ENCODE measurements at places on chromosomes 5 and 9.

GRCh38 chr5:63032343-63032742 is 453.7 kb downstream of the LRRC70 start:
- DNase-seq, result no peak

DNA sequence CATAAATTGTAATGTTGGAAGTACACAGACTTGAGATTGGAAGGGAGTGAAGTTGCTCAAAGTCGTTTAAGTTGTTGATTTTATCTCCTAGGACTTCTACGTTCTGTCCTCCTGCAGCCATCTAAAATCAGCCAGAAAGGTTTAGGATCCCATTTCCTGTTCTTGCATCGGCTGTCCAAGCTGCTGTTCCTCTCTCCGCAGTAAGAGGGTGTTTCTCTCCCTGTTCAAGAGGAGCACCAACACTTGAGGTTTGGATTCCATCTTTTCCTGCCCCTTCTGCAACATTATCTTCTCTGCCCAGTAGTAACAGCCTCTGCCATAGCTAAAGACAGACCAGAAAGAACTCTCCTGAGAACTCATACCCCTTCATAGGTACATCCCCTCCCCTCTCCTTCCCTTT is 373.4 kb downstream of the GADD45G start:
- no peak for DNase-seq

DNA sequence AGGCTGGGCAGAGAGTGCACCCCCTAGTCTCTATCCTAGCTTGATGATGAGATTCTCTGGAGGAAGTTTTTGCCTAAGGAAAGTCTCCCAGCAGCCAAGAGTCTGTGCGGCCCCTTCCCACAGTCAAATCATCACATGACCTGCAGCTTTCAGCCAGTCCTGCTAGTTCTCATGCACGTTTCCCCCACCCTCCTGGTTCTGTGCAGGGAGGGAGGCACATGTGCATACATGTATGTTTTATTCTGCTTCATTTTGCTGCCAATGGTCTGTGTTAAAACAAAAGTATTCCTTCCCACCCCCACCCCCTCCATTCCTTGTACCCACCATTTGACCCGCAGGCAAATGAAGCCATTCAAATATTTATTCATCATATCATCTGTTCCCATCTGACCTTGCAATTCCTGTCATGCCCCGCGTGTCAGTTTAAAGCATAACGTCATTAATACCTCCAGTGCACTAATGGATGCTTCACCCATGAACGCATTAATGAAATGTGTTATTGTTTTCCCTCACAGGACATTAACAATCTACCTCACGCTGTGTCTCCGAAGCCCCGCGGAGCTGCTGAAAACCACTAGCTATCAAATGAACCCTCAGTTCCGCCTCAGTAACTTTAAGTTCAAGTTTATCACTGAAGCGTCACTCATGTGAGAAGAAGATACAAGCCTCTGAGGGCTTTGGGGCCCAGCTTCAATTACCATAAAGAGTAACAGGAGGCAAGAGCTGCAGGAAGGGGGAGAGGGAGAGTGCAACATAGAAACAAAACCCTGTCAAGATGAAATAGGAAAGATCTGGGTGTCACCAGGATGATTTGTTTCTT is 139.6 kb downstream of the RASEF start:
- DNase-seq, result no peak

- no peak for DNase-seq
Measured at GRCh38 chr5:157890836-157891597, 32.1 kb upstream of the CLINT1 start.

GRCh38 chr5:127418974-127419682 is 98.3 kb upstream of the PRRC1 start:
- DNase-seq, result no peak

GRCh38 chr5:101846496-101846895 is 449.6 kb downstream of the SLCO4C1 start:
- no peak for DNase-seq

DNA sequence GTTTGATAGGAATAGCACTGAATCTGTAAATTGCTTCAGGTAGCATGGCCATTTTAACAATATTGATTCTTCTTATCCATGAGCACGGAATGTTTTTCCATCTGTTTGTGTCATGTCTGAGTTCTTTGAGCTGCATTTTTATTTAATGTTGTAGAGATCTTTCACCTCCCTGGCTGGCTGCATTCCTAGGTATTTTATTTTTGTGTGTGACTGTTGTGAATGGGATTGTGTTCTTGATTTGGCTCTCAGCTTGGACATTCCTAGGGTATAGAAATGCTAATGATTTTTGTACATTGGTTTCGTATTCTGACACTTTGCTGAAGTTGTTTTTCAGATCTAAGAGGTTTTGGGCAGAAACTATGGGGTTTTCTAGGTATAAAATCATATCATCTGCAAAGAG is 152.9 kb upstream of the CHD1 start:
- DNase-seq, result no peak

- no peak for DNase-seq
Measured at GRCh38 chr9:138073808-138074207, 196.2 kb downstream of the CACNA1B start.

- DNase-seq, result no peak
Measured at GRCh38 chr5:124980163-124980941, 233.9 kb upstream of the ZNF608 start.

DNA sequence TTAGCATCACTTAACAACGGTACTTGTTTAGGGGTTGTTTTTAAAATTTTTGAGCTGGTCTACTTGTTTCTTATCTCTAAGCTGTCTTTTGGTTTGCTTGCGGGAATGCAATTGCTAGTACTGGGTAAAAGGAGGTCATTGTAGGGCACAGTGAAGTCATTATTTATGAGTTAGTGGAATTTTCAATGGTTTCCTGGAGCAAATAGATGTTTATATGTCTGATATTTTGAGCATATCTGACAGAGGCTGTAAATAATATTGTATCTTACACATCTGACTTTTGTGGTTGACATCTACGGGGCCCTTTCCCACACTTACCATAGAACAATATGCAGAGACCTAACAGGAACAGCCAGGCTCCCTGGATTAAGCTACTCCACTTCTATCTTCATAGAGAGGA is 90.4 kb upstream of the IL6ST start:
- no peak for DNase-seq

GRCh38 chr9:38422555-38423260 is 1.5 kb downstream of the IGFBPL1 start:
- DNase-seq, result no peak

DNA sequence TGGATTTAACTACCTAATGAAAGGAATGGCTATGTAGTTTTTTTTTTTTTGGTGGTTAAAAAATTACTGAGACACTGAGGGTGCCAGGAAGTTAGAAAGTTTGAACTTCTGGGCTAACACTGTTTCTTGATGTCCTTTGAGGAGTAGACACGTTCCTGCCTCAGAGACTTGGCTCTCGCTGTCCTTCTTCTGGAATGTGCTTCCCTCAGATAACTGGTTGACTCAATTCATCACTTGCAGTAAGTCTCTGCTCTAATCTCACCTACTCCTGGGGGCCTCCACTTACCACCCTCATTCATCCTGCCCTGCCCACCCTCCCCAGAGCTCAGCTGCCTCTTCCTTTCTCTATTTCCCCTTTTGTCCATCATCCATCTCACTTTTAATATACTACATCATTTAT is 167.0 kb downstream of the YTHDC2 start:
- no peak for DNase-seq

DNA sequence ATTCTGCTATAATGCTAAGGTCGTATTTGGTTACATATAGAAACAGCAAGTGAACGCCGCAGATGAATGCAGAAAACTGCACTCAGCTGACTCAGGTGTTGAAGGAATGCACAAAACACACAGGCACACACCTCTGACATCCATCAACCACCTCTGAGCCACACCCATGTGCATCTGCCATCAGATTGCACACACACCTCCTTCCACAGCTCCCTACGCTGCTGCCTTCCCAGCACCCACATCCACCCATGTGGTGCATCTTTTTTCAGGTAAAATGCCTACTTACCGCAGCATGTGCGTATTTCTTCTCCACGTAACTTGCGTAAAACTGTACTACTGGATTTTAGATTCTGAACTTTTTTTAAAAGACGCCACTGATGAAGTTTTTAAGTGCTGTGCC is 7.1 kb downstream of the STK10 start:
- peak; percentile 58 for DNase-seq

DNA sequence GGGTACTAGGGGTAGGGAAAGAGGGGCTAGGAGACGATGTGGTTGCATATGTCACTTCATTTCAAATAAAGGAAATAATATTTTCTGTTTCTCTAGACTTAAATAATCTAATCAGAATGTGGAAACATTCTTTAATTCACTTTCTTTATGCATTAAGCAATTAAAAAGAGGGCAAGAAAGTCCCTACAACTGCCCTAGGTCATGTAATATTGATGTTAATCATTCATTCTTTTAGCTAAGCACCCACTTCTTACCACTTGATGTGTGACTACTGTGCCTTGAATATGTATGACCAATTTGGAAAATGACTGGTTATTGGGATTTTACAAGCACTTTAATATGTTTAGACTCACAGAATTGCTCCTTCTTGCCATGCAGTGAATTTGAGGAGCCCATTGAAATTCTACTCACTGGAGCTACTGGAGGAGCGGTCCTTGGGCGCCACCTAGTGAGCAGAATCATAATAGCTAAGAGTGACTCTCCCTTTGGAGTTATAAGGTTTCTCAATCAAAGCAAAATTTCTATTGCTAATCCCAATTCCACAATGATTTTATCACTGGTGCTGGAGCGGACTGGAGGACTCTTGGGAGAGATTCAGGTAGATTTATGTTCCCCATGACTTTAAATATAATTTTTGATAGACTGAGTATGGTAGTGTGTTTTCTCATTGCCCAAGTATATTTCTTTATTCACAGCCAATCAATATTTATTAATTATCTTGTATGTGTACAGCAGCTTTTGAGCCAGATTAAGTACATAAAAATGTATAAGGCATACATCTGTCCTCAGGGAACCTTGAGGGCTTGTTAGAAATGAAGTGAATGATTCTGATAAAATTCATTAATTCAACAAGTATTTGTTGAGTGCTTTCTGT is 225.1 kb downstream of the ADGRV1 start:
- DNase-seq, result peak; percentile 74

DNA sequence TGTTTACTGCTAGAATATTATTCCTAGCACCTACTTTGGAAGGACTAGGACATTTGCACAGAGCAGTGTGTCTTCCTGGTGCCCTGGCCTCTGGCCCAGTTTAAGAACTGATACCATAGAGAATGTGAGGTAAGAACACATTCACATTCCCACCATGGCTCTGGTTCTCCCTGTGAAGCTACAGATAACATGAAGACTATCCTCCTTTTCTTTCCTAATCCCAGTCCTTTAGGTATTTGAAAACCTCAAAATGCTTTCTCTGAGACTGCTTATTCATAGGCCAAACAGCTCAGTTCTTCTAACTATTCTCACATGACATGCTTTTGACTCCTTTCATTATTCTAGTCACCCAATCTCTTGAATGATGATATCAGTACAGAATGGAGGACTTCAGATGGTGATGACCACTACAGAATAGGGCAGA is 11.9 kb downstream of the FAM219A start:
- no peak for DNase-seq

GRCh38 chr9:78030296-78030552 is 1.4 kb downstream of the GNAQ start:
- peak; percentile 28 for DNase-seq

DNA sequence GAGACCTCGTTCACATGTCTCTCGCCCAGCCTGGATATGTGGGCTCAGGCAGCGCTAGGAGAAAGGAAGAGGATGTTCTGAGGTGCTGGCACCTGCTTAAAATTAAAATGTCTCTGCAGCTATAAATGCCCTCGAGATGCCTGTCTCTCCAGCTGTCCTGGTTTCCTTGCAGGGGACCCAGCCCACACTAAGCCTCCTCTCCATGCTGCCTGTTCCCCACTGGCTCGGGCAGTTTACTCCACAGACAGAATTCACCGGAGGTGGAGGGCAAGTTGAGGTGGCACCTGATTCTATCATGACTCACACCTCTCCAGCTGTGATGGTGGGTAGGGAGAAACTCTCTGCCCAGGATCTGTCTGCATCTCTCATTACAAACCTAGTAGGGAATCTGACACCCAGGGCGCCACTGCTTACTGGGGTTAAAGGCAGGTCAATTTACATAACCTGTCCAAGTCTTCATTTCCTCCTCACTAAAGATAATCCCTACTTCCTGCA is 420.9 kb downstream of the SPOCK1 start:
- no peak for DNase-seq

DNA sequence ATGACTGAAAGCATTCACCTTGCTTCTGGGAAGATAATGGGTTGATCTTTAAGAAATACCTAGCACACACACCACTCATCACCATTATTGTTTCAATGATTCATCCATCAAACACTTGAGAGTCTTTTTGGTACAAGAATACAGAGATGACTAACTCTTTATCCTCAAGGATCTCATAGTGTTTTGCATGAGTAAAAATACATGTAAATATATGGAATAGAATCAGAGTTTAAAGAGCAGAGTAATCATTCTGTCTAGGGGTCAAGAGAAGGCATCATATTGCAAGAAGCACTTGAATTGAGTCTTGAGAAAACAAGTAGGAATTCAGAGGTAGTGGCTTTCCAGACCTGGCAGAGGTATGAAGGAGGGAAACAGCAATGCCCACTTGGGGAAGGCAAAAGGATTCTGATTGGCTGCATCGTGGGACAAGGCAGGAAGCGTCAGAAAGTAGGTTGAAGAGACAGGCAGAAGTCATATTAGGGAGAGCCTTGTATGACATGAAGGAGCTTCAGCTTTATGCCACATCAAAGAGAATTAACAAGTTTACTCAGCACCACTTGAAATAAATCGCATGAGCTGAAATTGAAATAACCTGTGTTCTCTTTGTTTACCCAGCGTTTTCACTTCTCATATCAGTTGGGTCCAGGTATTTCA is 542.5 kb downstream of the TLE1 start:
- DNase-seq, result no peak
